Activated CD4-positive, alpha-beta memory T cell treated with anti-CD3 and anti-CD28 coated beads, Interleukin-2, amount 10 ng/mL, durations not matched to agents 7 days and 5 days (primary cell): ENCODE measurements at places on chromosomes 7 and 10. TPM values are rescaled to one million over a fixed set of nuclear protein-coding genes. Genes with fewer than 3 reads are reported as not detected.

DNA sequence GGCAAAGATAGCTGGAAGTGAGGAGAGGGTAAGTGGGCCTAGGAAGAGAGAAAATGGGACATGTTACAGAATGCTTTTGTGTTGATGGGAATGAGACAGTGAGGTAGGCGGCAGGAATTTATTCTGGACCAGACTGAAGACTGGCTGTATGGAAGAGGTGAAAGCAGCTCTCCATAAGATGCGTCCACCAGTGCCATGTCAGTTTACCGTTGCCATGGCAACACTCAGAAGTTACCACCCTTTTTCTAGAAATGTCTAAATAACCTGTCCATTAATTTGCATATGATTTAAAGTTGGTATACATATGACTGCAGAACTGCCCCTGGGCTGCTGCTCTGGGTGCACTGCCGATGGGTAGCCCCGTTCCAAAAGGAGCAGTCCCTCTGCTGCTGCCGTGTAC lies 46.7 kb downstream of the RAB18 start:
- DNase-seq = no peak

MYL10 gene
- not detected for total RNA-seq

DNA sequence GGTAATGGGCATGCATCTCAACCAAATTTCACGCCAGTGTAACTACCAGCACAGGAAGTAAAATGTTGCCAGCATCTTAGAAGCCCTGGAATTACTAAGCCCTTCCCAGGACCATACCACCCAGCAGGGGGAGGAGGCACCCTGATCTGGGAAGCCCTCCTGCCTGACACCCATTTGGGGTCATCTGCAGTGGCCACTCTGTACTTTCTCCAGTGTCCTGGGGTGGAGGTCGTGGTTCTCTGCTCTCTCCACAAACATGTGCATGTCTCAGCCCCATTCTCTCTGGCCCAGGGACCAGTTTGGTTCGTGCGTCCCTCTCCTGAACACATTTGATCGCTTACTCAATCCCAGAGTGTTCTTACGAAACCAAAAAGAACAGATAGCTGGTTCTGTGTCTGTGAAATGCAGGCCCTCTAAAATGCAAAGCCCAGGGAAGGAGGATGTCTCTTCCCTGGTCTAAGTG lies 9.4 kb upstream of the LRRC27 start:
- no peak for DNase-seq

DNA sequence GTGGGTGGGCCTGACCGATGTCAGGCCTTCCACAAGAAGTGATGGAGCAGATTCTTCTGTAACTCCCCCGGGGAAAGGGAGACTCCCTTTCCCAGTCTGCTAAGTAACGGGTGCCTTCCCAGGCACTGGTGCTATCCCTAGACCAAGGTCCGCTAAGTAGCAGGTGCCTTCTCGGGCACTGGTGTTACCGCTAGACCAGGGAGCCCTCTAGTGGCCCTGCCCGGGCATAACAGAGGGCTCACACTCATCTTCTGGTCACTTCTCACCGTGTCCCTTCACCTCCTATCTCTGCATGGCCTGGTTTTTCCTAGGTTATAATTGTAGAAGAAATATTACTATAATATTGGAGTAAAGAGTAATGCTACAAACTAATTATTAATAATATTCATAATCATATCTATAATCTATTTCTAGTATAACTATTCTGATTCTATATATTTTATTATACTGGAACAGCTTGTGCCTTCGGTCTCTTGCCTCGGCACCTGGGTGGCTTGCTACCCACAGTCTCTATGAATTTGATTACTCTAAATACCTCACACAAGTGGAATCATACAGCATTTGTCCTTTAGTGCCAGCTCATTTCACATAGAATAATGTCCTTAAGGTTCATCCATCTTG lies 1378.7 kb downstream of the XPNPEP1 start:
- peak; percentile 29 for DNase-seq

DNA sequence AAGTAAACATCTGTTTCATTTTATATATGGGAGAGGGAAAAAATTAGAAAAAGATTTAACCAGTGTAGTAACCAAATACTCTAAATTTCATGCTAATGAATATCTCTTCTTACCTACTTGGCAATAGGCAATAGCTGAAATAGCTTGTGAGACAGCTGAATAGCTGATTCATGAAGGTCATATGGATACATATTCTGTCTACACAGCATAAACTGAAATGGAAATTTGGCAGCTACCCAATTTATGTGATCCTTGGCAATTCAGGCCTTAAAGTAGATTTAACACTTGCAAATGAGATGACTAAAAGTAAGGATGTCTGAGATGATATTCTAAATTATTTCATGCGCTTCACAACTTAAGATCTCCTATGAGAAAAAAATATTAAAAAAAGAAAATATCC lies 261.2 kb upstream of the SEMA3A start:
- DNase-seq = no peak

- DNase-seq = no peak
Observed at GRCh38 chr7:102253066-102253972, 33.3 kb upstream of the SH2B2 start.

DNA sequence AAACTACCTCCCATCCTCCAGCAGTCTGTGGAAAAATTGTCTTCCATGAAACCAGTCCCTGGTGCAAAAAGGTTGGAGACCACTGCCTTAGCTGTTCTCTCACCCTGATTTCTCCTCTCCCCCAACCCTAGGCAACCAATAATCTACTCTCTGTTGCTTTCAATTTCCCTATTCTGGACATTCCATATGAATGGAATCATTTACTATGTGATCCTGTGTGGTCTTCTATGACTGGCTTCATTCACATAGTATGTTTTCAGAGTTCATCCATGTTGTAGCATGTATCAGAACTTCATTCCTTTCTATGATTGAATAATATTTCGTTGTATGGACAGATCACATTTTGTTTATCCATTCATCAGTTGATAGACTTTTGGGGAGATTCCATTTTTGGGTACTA lies 38.3 kb upstream of the DLG5 start:
- no peak for DNase-seq

DNA sequence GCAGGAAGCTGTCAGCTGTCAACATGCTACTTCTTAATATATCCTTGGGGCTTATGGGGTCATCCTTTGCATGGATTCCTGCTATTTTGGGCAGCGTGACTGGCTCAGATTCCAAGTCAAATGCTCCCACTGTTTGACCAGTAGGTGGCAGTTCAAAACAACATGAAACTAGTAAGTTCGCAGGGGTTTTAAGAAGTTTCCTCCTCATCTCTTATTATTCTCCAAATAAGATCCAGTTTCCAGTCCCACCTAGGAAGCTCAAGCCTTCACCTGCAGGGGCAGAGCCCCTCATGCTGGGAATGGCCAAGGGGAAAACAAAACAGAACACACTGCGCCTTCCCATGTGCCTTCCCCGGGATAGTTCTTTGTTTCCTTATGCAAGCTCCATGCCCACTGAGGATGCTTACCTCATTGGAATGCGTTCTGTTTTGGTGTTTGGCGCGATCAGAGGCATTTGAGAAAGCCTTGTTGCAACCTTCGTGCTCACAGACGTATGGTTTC lies 259.8 kb downstream of the GLI3 start:
- DNase-seq = no peak

- no peak for DNase-seq
Observed at GRCh38 chr10:44925811-44926750, 14.9 kb downstream of the TMEM72 start.

GRCh38 chr7:25495342-25496250 lies 267.3 kb upstream of the NPVF start:
- DNase-seq = no peak

GRCh38 chr7:21617916-21618390 lies 75.1 kb downstream of the DNAH11 start:
- DNase-seq = no peak

DNA sequence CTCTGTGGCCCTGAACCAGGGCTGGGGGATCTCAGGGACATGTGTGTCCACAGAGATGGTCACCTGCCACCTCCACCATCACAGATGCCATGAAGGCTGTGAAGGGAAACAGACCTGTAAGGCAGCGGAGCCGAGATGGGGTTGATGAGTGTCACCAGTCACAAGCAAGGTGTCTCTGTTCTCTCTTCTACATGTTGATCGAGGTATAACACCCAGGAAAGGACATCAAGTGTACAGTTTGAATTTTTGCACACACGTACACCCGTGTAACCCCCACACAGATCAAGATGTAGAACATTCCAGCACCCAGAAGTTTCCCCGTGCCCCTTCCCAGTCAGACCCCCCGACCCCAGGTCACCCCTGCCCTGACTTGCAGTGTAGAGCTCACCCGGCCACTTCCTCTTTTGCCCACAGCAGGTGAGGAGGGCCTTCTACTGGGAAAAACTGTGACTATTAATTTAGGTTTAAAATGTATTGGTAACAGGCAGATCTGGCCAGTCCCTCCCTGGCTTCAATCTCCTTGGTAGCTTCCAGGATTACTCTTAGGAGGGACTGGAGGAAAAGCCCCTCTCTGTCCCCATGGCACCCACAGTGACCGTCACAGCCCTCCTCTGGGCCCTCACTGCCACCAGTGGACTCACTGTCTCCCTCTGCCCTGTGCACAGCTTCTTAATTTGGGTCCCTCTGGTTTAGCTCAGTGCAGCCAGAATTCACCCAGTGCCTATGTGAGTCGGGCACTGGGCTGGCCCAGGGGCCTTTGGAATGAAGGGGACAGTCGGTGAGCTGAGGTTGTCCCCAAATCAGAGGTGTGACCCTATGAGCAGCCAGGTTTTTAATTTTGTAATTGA lies 108.2 kb downstream of the LHPP start:
- no peak for DNase-seq

DNA sequence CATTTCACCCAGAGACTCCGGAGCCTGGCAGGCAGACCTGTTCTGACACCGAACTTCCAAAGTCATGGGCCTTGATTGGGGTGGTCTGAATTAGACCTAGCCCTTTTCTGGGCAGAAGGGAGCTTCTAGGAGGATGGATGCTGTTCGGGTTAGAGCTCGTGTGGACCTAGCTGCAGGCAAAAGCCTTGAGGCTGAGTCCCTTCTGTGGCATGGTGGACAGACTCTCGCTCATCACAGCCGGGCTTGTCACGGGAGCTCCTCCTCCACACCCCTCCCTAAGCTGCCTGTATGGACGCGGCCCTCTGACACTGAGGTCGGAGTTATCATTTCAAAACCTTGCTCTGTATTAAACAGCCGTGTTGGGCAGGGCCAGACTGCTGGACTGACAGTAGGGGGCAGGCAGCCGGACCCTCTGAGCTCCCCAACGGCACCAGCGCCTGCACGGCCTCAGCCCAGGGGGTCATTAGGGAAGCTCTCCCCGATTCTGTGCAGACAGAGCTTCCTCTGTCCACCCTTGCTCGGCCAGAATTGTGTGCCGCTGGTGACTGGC lies 2.2 kb downstream of the IRF5 start:
- no peak for DNase-seq

DNA sequence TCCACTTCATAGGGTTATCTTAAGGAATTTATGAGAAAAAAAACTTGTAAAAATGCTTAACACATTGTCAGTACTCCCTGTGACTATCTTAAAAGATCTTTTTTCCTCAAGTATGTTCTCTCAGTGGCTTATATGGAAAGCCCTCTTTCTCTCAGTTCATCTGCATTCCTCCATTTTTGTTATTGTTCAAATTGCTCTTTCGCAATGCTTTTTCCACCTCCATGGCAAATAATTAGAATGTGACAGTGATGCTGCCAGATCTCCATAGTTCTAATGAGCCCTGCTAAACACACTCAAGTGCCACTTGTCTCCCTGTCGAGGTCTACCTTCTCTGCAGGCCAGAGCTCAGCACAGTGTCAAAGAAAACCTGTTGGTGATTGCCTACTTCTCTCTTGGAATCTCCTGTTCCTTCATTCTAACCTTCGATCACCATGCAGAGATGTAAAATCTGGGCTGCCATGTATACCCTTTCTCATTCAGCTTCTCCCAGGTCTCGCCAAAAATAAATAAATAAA lies 37.2 kb upstream of the ABCB5 start:
- no peak for DNase-seq

- DNase-seq = no peak
Observed at GRCh38 chr7:91496251-91496820, 232.1 kb downstream of the FZD1 start.

RAB19 gene
- 4.3 TPM for total RNA-seq

GRCh38 chr7:87920578-87920977 lies 13.5 kb upstream of the ADAM22 start:
- no peak for DNase-seq
